Cortex of kidney (tissue), 1 donor: ENCODE measurements at places on chromosomes 7 and 10.

DNA sequence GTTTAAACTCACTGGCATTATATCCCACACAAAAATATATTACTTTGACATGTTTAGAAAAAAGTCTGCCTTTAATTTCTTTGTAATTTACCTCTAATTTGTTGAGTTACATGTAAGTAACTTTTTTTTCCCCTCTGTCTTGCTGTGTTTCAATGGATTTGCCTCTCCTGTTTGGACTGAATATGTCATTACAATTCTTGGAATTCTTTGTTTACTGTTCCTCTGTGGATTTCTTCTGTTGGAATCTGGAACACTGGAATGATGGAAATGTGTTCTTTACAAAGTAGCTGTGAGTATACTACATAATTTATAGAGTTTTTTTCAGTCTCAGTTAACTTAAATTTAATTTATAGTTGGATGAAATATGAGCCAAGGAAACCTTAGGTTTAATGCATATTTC, 30.4 kb downstream of the SEPTIN7 start:
- no peak for DNase-seq

GRCh38 chr7:5758286-5758685, 23.2 kb downstream of the RNF216 start:
- no peak for DNase-seq

DNA sequence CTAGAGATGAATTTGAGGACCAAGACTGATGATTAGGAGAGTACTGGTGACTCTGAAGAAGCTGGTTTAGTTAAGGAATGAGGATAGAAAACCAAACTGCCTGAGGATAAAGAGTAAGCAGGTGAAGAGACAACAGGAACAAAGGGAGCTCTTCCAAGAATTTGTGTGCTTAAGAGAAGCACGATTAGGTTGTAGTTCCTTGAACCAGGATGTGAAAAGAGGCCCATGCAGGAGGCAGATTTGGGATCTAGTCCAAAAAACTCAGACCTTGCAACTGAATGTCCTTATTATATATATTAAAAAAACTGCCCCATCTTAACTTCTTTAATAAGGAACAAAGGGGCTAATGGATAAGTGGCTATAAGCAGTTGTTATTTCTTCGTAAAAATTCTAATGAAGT, 150.4 kb downstream of the SKAP2 start:
- DNase-seq: no peak

- no peak for DNase-seq
Measured at GRCh38 chr10:64515970-64516699, 994.9 kb downstream of the REEP3 start.

DNA sequence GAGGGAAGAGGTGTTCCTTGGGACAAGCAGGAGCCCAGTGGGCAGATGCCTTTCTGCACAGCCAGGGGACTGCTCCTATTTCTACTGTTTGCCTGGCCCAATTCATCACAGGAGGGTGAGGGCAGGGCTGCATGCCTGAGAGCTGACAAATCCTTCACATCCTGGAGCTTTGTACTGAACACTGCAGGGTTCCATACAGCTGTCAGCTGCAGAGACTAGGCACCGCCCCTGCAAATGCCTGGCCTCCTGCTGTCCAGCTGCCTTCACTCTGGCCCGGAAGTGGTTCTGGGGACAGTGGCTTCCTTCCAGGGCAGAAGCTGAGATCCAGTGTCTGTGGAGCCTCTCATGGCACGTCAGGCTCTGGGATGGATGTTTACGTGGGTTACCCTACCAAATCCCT, 470.7 kb downstream of the DNAJB6 start:
- DNase-seq: no peak

DNA sequence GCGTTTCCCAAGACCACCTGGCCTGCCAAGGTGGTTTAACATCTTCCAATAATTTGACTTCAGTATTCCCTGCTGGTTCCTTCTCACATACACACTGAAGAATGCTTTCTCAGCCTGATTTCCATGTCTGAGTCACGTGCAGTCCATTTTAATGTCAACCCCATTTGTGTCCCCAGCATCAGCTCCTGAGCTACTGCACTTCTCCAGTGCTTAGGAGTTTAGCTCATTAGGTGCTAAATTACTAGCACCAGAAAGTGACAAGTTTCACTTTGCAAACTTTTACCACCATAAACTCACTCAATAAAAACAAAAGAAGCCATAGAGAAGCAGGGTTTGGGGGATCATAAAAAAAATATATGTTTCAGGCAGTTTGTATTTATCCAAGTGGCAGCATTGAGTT, 279.3 kb upstream of the SORCS1 start:
- DNase-seq: no peak

GRCh38 chr10:77403761-77404160, 233.8 kb downstream of the KCNMA1 start:
- DNase-seq: no peak

DNA sequence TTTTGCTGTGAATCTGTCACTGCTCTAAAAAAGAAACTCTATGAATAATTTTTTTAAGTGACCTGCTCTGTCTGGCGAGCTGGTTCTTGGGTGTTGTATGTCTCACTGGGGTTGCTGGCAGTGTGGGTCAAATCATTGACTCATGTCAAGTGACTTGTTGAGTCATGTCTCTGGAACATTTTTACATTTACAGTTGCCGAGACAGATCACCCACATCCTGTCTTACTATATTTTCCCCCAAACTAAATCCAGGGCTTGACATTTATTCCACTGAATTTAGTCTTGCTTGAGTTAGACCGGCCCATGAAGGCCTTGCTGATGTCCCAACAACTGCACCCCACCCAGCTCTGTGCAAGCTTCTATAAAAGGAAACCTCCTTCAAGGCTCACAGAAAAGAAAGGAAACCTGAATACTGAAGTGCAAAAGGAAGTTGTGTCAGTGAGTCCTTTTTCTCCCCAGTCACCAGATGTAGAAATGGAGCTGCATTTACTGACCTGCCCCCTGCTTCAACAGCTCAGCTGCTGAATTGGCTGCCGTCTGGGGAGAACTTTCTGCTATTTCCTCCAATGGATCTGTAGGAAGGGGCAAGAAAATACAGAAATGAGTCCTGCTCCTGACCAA, 290.3 kb downstream of the TNS3 start:
- no peak for DNase-seq

- DNase-seq: no peak
Measured at GRCh38 chr7:87452279-87452678, 23.2 kb downstream of the ABCB4 start.

- no peak for DNase-seq
Measured at GRCh38 chr10:70651661-70652060, 20.6 kb upstream of the ADAMTS14 start.

DNA sequence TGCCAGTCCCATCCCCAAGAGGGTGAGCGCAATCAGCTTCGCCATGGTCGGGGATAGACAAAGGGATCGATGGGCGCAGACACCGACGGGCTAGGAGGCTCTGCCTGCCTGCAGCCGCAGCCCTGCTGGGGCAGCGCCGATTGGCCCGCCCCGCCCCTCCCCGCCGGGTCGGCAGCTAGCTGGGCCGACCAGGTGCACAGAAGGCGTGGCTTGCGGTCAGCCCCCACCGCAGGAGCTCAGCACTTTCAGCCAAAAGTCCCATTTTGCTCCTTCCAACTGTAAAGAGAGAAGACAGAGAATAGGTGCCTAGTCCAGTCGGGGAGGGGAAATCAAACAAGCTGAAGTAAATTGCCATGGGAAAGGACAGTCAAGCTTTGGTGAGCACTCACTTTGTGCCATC, at the start of gene PON1:
Gene PON1 (minus strand): TSS at position 102 of the 400 bp plus-strand sequence. CDS start 57 bp downstream, at position 45.
- DNase-seq: no peak

DNA sequence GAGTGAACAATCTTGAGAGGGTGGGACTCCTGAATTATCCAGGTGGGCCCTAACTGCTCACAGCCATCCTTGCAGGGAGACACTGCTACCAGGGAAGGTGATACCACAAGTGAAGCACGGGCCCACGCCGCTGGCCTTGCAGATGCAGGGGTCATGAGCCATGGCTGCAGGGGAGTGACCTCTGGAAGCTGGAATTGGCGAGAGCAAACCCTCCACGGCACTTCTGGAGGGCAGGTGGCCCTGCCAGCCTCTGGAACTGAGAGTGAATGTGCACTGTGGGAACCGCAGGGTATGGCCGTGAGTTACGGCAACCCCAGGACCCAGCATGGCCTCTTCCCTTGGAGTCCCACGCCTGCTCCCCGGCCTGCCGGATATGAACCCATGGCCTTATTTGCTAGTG, 37.5 kb downstream of the STK32C start:
- no peak for DNase-seq

DNA sequence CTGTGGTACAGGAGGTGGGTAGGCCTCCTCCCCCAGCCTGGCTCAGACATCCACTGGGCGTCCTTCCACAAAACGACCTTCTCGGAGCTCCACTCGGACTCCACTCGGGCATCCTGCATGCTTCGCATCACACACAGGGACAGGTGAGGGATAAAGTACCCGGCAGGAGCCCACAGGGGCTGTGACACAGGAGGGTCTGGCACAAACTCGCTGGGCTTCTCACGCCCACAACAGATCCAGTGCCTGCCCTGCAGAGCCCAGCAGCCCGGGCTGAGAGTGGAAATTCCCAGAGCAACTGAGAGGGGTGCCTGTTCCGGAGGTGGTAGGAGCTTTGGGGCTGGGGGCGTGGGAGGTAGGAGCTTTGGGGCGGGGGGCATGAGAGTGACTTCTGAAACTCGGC, 108.4 kb downstream of the MKI67 start:
- DNase-seq: no peak
